ENCODE measurements at places on chromosomes 5 and 9.

- DNase-seq, result peak; percentile 1
These were observed 533 bp downstream of the SREK1IP1 start for GRCh38 chr5:64767959-64768357.

DNA sequence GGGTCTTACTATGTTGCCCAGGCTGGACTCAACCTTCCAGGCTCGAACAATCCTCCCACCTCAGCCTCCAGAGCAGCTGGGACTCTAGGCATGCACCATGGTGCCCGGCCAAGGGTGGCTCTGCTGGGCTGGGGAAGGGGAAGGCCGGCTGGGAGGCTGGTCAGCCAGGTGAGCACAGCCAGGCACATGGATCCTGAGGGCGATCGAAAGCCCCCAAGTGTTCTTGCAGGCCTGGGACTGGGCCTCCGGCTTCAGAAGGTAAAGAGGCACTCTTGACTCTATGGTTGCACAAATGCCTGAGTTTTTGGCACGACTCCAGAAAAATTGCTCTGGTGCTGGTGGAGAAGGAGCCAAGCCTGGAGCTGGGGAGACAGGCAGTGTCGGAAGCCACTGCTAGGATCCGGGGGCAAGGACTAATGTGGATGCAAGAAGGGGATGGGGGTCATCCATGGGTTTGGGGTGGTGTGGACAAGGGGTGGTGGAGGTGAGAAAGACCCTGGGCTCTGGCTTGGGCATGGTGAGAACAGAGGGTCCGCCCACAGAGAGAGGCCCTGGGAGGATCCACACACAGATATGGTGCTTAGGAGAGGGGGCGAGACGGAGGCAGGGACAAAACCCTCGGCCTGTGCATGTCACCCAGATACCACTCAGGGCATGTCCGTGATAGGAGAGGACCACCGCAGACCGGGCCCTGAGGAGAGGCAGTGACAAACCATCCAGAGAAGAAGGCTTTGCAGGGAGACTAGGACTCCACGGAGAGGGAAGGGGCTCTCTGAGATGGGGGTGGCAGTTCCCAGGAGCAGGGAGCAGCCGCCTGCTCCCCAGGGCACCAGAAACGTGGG is 51.1 kb upstream of the COL5A1 start:
- DNase-seq, result no peak

- DNase-seq, result no peak
These were observed 103.4 kb downstream of the TRIO start for GRCh38 chr5:14246350-14247053.

DNA sequence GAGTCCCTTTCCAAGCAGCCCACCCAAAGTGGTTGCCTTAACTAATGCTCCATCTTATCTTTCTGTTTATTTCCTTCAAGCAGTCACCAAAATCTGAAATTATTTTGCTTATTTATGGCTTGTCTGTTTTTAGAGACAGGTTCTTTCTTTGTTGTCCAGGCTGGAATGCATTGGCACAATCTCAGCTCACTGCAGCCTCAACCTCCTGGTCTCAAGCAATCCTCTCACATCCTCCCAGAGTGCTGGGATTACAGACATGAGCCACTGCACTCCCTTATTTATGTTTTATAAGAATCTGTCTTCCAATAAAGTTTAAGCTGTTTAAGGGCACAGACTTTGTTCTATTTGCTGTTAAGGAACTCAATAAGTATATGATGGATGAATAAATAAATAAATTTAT is 133.7 kb downstream of the GABRB2 start:
- no peak for DNase-seq

- no peak for DNase-seq
These were observed 287.4 kb upstream of the ARRDC3 start for GRCh38 chr5:91670563-91670962.

GRCh38 chr9:84811751-84812074 is 142.2 kb downstream of the NTRK2 start:
- no peak for DNase-seq

All from stimulated activated CD4-positive, alpha-beta T cell treated with anti-CD3 and anti-CD28 coated beads, TNF-alpha, amount 100 ng/mL, for 1 hour (primary cell).